ENCODE measurements at places on chromosomes 11 and 22.

GRCh38 chr11:61281581-61282250 lies 13.4 kb downstream of the VWCE start:
- DNase-seq, result no peak

DNA sequence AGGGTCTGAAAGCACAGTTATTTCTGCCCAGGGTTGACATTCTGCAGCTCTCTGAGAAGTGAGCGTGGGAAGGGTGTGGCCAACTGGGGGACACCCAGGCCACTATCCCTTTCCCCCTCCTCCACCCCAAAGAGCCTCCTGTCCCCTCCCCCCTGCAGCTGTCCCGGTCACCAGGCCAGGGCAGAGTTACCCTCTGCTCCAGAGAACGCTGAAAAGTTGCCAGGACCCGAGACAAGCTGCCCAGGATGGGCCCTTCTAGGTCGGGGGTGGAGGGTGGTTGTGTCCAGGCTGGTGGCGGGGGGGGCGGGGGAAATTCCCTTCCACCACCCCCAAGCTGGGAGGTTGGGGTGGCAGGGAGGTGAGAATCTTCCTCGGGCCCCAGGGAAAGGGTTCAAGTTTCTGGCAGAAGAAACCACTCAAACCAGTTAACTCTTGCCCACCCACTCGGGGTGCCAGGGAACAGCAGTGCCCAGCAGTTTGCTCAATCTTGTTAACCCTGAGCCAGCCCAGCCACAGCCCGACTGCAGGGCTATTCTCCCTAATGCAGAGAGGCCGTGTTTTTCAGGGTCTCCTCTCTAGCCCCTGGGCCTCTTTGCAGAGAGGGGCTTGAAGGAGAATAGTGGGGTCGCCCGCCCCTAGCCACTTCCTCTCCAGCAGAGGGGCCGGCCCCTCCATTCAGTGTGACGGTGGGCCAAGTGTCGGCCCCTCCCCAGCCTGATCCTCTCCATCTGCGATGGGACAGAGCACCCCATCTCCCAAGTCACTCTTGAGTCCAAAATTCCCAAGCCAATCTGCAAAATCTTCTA lies 697 bp downstream of the LGALS1 start:
- DNase-seq, result no peak

DNA sequence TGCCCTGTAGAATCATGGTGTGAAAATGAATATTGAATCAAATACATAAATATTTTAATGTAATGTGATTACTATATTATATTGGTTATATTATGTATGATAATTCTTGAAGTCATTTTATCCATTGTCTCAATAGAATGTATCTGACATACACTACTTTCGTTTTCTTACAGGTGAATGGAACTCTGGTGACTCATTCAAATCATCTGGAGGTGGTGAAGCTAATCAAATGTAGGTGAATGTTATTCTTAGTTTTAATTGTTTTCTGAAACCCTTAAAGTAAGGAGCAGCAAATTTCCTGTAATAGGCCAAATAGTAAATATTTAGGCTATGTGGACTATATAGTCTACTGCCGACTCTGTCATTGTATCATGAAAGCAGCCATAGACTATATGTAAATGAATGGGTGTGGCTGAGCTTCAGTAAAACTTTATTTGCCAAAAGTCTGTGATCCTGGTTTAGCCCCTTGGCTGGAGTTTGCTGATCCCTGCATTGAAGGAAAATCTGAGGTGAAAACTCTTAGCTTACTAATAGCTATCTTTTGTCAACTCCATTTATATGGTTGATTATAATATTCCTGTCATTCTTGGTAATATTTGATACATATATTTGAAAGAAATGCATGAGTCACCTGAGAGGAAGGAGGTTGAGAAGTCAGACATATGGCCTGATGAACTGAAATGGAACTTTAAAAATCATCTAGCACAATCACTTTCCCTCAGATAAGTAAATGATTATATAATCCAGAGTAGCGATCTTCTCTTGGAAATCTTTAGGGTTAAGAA lies 87.2 kb upstream of the GRIK4 start:
- no peak for DNase-seq

DNA sequence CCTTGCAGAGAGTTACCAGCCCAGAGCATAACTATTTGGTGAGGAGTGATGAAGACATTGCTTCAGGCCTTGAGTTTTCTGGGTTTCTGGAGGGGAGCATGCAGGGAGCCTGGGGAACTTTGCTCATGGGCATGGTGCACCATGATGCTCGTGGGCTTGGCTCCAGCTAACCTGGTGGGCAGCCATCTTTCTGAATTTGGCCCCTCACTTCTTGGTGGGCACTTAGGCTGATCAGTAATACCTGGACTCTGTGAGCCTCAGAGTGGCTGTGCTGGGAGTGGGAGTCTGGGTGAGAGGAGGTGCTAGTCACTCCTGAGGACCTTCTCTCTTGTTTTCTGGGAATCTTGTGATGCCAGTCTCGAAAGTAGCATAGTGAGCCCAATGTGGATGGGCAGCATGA lies 30.6 kb downstream of the AMPD3 start:
- no peak for DNase-seq

DNA sequence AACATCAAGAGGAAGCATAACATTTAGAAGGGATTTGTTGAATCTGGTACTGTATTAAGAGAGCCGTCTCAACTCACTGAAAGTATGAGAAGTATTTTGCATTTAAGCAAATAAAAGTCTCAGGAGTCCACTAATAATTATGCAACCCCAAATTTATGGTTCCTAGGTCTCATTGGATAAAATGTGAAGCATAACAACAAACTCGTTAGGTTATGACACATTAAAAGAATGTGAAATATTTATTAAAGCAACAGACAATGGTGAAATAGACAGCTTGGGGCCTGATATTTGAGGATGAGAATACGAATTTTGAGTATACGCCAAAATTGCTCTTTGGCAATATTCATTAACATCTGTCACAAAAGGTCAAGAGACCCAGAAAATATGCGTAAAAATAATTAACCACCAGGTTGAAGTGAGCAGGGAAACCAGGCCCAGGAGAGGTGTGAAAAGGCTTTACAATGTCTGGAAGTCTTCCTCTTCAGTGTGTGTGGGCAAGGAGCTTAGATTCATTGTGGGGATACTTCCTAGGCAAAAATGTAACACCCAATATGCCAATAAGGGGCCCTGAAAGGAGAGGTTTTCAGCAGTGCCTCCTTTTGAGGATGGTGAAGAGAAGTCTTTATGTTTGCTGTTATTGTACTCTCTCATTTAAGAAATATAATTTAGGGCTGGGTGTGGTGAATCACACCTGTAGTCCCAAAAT lies 89.2 kb downstream of the FDX1 start:
- DNase-seq, result no peak

DNA sequence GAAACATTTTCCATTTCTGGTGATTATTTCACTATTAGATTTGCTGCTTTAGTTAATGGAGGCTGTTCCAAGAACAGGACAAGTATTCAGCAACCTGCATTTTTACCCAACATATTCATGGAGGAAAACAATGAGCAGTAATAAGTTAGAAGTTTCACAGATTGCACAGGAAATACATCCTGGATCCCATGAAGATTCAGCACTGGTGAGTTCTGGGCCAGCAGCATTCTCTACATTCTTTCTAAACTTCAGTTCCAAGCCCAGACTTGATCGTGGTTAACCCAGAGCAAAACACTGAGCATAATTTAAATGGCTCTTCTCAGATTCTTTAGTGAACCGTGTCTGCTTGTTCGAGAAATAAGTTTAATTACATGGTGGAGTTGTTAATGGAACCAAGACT lies 3.8 kb downstream of the FJX1 start:
- no peak for DNase-seq

Measured in NCI-H1105 (cell line).